ENCODE measurements at places on chromosomes 3 and 15.

DNA sequence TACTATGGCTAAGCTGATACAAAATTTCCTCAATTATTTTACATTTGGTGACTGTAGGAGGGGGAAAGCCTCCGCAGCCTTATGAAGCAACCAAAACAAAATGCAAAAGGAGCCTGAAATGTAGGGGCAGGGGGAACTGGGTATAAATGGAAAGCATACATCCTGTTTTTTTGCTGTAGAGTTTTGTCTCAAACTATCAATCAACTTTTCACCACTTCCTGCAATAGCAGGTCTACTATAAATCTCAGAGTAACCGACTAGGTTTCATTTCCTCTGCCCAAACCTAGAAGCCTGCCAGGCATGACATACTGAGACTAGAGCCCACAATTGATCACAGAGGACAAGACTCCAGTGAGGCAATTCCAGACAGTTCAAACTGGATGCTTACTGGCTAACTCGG, 91.3 kb downstream of the SHQ1 start:
- no peak for DNase-seq

DNA sequence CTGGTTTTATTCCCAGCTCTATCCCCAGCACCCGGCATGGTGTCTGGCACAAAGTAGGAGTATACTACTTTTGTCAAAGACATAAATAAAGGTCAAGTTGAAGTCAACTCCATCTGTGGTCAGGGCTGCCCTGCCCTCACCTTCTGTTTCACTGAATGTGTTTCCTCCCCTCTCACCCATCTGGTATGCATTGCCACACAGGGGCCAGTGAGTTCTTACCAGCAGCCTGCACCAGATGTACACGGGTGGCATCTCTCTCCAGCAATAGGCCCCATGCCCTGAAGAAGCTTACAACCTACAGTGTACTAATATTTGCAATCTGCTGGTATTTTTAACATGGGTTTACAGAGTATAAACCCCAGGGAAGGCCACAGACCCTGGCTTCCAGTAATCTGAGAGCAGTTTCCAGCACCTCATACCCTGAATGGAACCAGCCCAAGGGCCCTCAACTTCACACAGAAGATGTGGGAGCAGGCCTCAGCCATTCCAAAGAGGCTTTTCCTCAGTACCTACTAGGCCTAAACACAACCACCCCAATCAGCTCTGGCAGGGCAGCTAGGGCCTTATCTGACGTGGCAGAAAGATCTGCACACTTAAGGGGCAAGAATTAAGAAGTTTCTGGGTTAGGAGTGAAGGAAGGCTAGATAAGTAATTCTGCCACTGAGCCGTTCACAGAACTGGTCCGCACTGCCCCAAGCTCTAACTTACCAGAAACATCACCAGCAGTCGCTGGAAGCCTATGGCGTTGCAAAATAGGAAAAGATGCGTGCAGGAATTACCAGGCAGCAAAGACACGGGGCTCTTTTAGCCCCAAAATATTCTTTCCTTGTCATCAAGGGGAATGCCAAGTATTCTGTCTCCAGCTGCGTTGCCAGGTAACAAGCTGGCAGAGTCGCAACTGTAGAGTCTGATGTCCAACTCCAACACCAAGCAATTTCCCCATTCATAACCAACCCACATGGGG, 2.1 kb downstream of the IDH2 start:
- DNase-seq, result no peak

- no peak for DNase-seq
These were observed 231.2 kb downstream of the CACNA2D3 start for GRCh38 chr3:54353546-54353945.

GRCh38 chr3:31815006-31815405, 166.1 kb downstream of the OSBPL10 start:
- DNase-seq, result no peak

- DNase-seq, result peak; percentile 4
These were observed 352.4 kb upstream of the ARHGEF26 start for GRCh38 chr3:153768561-153769469.

GRCh38 chr3:102457644-102458043, 22.8 kb downstream of the ZPLD1 start:
- DNase-seq, result no peak

GRCh38 chr3:107103786-107104185, 273.5 kb upstream of the CCDC54 start:
- no peak for DNase-seq

DNA sequence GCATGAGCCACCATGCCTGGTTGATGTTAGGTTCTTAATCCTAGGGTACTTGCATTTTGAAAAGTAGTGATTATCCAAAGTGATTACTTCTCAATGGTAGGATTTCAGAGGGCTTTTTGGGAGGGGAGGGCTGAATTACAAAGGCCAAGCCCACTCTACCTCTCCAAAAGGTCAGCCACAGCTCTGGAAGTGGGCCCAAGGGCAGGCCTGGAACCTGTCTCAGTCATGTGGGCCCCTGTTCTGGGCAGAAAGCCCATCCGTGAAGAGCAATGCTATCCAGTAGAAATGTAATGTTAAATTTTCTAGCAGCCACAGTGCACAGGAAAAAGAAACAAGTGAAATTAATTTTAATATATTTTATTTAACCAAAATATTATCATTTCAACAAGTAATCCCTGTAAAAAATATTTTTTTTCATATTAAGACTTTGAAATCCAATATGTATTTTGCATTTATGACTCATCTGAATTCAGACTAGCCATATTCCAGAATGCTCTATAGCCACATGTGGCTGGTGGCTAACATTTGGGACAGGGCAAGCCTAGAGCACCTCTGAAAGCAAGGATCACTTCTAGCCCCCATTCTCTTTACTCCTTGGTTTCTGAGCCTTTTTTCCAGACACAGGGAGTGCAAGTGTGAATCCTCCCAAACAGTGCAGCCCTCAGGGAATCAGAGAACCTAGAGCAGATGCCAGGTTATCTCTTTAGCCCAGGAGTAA, 16.8 kb downstream of the RFT1 start:
- no peak for DNase-seq

- DNase-seq, result no peak
These were observed 186.7 kb downstream of the NLGN1 start for GRCh38 chr3:173584093-173584837.

DNA sequence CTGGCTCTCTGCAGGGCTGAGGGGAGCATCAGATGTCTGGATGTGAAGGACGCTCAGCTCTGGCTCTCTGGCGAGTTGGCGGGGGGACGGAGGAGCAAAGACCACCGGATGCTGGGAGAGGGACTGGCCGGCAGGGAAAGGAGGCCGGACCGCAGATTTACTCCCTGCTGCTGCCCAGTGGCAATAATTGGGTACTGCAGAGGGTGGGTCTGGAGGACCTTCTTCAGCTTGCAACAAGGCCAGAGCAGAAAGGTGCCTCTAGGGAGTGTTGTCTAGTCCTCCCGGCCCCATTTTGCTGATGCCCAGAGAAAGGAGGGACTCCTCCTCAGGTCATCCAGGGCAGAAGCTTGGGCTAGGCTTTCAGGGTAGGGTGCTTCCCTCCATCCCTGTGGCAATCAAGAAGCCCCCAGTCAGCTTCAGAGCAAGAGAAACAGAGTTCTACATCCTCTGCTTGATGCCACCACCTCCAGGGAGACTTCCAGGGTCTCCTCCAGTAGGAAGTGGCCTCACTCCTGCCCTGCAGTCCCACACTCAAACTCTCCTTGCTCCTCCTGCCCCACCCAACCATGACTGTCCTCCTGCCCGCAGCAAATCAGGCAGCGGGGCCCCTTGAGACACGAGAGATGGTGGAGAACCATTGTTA, 20.3 kb upstream of the CSPG4 start:
- peak; percentile 12 for DNase-seq

All from stimulated activated CD4-positive, alpha-beta T cell treated with anti-CD3 and anti-CD28 coated beads, Interleukin-1b, Interleukin-23, amount 100 ng/mL, for 1 hour (primary cell).